Activated CD8-positive, alpha-beta memory T cell treated with anti-CD3 and anti-CD28 coated beads for 48 hours (primary cell): ENCODE measurements at places on chromosomes 13 and 19.

GRCh38 chr13:31267126-31267784, 67.5 kb downstream of the B3GLCT start:
- DNase-seq: no peak

DNA sequence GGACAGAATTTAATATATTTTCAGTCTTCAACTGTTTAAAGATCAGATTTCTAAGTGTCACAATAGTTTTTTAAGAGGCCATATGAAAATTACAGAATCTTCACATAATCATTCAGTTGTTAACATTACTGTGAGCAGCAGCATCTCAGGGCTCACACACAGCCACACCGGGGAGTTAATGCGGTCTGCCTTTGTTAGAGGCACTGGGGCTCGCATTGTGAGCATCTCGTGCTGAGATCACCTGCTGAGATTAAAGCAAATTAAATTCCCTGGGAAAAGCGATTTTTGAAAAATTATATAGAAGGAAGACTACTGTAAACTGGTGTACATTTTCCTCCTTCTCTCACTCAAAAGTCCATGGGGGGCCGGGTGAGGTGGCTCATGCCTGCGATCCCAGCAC, 16.6 kb downstream of the GPR12 start:
- DNase-seq: no peak

- DNase-seq: no peak
These were observed 177.3 kb downstream of the PCDH9 start for GRCh38 chr13:67052550-67053490.

- DNase-seq: no peak
These were observed 82.5 kb downstream of the TSHZ3 start for GRCh38 chr19:31266731-31267130.

GRCh38 chr19:2268861-2269243, 12.6 kb upstream of the JSRP1 start:
- no peak for DNase-seq

DNA sequence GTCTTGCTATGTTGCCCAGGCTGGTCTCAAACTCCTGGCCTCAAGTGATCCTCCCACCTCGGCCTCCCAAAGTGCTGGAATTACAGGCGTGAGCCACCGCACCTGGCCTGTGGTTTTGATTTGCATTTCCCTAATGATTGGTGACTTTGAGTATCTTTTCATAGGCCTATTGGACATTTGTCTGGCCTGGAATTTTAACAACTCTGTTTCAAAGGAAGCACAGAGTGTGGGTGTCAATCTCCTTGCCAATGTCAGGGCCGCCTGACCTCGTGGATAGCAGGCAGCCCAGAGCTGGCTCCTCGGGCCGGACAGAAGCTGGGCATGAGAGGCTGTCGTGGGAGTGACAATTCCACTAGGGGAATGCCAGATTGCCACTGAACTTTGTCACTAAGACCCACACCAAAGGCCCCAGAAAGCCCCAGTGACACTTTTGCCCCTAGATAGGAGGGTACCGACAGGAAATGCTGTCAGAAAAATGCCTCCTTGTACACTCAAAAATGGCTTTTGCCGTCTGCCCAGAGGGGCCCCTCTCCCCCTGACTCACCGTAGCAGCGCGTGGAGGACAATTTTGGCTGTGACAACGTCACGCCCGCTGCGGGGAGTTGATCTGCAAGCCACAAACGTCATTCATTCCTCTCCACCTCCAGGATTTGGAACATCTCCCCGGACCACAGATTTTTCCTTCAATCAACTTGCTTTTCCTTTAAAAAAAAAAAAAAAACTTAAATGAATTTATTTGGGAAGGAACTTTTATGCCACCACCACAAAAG, 11.7 kb upstream of the ADGRE5 start:
- no peak for DNase-seq

GRCh38 chr13:22126433-22127021, 455.7 kb downstream of the FGF9 start:
- DNase-seq: no peak

- no peak for DNase-seq
These were observed 14.7 kb downstream of the TECR start for GRCh38 chr19:14544047-14544446.

GRCh38 chr13:88979465-88980175, 1308.4 kb downstream of the SLITRK5 start:
- DNase-seq: no peak

- no peak for DNase-seq
These were observed 9.1 kb downstream of the ZNF841 start for GRCh38 chr19:52086481-52086880.

DNA sequence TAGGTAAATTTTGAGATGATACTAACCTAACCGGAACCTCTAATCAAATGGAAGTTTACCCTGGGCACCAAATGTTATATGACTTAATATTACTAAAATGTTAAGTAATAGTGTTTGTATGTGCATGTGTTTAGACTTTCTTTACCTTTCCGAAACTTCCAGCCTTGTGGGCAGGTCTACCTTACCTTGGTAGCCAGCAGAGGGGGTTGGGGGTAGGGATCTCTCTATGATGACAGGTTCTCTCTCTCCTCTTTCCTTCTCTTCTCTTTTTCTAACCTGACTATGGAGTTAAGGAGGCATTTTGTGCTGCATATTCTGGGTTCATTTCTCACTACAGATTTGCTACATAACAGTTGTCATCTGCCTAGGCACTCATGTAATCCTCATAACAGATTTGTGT, 6.8 kb upstream of the FRY start:
- DNase-seq: no peak

GRCh38 chr19:29771708-29772414, 39.9 kb upstream of the CCNE1 start:
- DNase-seq: no peak

GRCh38 chr13:36369268-36370107, 23.3 kb upstream of the SPART start:
- no peak for DNase-seq

DNA sequence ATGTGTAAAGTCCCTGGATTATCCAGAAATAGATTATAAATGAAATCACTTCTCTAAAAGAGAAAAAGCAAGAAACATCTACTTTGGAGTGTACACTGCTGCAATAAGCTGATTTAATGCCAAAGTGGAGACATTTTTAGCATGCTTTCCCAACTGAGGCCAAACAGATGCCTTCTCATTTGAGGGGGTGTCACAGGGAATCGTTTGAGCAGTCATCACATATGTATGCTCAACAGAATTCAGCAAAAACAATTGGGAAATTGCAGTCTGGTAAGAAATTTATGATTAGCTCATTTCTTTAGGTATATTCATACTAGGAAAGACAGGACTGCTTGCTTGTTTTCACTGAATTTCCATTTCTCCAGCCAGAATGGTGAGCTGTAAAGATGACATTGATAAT, 27.3 kb upstream of the TPP2 start:
- DNase-seq: no peak

GRCh38 chr13:51317262-51317661, 22.2 kb upstream of the SERPINE3 start:
- DNase-seq: no peak

- no peak for DNase-seq
These were observed 957 bp downstream of the NUMBL start for GRCh38 chr19:40689339-40690049.

- DNase-seq: no peak
These were observed 10.6 kb upstream of the UBE2S start for GRCh38 chr19:55418185-55418584.

DNA sequence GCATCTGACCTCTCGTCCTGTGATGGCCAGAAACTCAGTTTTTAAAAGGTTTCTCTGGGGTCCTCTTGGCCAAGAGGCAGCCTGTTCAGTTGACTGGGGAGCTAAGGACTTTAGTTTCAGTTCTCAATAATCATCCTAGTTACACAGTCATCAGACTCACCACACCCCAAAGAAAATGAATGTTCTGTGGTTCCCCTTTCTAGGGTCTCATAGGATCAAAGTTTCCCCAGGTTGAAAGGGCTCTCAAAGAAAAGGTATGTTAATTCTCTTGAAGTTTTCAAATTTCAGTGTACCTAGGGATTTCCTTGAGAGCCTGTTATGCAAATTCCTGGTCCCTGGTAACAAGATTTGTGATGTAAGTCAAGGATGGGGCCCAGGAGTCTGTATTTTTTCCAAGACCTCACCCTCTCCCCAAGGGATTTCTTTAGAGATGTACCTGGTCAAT, 94.9 kb downstream of the FAM216B start:
- DNase-seq: no peak

DNA sequence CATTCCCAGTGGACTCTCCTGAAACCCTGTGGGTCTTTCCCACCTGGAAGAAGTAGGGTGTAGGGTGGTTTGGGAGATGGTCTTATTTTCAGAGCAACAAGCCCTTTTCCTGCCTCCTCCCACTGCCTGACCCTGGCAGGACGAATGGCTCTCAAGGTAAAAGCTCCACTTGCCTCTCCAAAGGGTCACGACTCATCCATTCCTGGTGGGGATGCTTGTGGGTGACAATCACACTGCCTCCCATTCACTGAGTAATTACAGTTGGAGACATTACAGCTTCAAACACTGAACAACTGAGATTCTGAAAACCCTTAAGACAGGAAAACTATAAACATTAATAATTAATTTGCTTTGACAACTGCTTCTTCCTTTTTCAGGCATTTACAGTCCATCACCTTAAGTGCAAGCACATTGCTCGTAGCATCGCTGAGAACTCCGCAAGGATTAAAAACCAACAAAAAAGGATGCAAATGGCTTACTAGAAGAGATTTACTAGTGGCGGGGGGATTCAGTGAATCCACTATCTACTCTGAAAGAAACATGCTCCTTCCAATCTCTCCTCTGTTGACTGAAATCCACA, 199.6 kb upstream of the IRS2 start:
- no peak for DNase-seq

GRCh38 chr13:113742000-113742441, 17.0 kb upstream of the TMEM255B start:
- DNase-seq: no peak

- DNase-seq: no peak
These were observed 8.4 kb downstream of the ZNF763 start for GRCh38 chr19:11973019-11973810.

GRCh38 chr19:55251341-55252081, 7.3 kb downstream of the PPP6R1 start:
- peak; percentile 18 for DNase-seq

GRCh38 chr19:6718741-6719539, 1.5 kb downstream of the C3 start:
- DNase-seq: no peak

GRCh38 chr13:73090116-73090822, 31.5 kb downstream of the KLF5 start:
- no peak for DNase-seq

DNA sequence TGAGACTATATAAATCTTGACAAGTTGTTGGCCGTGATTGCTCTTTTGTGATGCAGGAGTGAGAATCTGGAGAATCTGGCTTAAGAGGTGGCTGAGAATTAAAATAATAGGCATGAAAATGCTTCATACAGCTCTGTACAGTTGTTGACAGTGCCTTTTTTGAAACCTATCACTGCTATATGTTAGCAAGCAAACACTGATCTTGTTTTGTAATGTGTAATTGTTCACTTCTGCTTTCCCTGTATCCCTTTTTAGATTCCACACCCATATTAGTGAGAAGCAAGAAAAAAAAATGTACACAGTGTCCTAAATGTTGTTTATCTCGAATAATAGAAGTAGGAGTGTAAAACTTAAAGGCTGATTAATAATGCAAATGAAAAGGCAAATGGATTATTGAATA, 31.1 kb downstream of the ITM2B start:
- no peak for DNase-seq

GRCh38 chr19:15025217-15025616, 24.1 kb upstream of the CASP14 start:
- DNase-seq: no peak

DNA sequence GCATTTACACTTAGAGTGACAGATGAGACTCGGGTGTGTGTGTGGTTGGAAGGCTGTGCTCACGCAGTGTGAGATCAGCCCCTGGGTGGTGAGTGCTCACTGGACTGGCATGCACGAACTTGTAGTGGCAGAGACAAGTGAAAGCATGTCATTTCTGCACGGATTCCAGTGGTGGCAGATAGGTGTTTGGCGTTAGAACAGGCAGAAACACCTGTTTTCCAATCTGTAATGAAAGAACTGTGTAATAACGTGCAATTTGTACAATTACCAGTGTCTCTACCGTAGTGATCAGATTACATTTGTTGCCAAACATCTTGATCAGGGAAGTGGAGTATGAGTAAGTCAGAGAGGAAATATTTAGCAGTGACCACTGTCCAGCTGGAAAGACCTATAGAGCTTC, 8.2 kb downstream of the LAMP1 start:
- no peak for DNase-seq

DNA sequence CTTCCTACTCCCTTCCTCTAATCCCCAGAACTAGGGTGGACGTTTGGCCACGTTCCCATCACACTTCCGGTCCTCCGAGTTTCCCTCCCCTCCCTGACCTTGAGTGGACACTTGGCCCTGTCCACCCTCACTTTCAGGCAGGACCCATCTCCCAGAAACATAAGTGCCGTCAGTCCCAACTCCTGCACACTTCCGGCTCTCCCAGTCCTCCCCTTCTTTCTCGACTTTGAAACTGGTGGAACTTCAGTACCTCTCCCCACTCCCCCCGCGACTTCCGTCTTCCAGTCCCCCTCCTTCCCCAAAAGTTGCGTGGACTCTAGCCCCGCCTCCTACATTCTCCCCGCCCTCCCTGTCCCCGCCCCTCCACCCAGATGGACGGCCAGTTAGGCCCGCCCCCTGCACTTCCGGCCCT, 278 bp upstream of the ZNF274 start:
- no peak for DNase-seq

- no peak for DNase-seq
These were observed 22.1 kb downstream of the MYO9B start for GRCh38 chr19:17097593-17098126.

- no peak for DNase-seq
These were observed 1672.6 kb upstream of the PCDH20 start for GRCh38 chr13:63088226-63088625.

- DNase-seq: no peak
These were observed 9.2 kb upstream of the EDDM13 start for GRCh38 chr19:56263319-56263718.

DNA sequence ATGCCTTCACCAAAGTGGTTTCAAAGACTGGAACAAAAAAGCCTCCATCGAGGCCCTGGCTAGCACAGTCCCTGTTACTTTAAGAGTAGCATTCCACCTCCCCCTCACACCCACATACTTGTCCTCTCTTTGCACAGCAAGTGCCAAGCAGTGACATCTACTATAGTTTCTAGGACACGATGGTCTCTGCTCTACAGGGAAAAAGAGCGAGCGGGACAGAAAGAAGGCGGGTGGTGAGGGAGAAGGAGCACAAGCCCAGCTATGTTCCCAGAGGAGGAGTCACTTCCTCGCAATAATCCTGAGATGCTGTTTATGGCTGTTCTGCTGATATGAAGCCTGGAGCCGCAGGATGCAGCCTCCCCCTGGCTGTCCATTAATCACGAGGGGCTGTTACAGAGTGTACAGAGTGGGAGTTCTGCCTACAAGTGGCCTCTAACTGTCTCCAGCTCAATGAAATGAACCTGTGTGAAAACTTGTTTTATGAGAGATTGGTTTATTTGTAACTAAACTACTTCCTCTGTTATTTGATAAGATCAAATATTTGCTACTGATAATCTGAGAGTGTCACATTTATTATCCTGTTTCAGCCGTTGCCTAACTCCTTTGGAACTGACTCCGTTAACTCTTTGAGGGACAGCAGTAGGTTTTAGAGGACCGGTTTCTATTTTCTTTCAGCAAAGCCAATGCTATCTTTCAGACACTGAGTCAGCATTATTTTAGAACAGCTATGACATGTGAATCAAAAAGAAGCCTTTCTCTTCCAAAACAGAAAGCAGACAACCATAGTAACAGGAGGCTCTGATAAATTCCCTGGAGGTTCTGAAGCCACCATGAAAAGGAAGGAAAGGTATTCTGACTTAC, 208.0 kb downstream of the SPRY2 start:
- no peak for DNase-seq

GRCh38 chr19:14354445-14354844, 26.8 kb upstream of the ADGRE5 start:
- no peak for DNase-seq
